ENCODE measurements at places on chromosomes 2 and 18.

DNA sequence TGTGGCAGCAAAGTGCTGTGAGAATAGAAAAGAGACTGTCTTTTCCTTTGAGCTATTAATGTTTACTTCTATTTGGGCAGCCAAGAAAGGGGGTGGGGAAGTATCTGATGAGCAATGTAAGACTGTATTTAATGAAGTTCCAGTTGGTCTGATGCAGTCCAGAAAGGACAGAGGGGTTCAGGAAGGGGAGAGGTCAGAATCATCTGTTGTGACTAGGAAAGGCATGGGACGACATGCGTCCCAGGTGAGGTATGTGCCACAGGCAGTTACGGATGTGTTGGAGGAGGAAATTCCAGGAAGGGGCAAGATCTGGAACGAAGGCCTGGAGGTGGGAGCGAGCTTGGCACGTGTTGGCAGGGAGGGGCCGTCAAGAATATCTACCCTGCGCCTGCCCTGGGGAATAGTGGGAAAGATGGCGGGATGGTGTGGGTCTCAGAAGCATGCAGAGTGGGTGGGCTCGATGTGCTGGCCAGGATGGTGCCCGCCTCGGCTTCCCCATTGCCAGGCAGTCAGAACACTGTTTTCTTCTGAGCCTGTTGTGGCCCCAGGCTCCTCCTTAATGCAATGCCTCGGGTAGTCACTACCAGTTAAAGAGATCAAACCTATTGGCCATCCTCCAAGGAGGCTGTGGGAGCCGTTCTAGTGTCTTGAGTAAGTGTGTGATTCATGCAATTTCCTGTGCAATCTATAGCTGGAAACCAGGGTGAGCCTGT lies 57.8 kb upstream of the TXNDC2 start:
- DNase-seq: peak; percentile 7

- DNase-seq: no peak
Observed at GRCh38 chr2:216044883-216045486, 31.6 kb upstream of the MREG start.

DNA sequence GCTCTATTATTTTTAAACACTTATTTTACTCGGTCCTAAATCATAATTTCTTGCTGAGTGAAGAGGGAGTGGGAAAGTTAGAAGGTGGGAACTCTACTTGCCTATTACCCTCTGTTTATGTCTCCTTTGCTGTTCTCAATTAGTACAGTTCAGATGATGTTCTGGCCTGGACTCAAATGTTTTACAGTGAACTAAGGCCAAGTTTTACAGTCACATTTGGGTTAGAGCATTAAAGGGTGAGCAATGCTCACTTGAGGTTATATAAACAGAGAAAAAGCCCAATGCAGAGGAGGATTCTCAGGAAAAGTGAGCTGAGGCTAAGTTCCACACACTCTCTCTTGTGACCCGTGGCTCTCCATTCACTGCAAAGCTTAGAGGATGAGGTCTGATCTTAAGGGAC lies 52.4 kb downstream of the ITSN2 start:
- DNase-seq: no peak

GRCh38 chr2:37391711-37392110 lies 47.3 kb downstream of the QPCT start:
- no peak for DNase-seq

DNA sequence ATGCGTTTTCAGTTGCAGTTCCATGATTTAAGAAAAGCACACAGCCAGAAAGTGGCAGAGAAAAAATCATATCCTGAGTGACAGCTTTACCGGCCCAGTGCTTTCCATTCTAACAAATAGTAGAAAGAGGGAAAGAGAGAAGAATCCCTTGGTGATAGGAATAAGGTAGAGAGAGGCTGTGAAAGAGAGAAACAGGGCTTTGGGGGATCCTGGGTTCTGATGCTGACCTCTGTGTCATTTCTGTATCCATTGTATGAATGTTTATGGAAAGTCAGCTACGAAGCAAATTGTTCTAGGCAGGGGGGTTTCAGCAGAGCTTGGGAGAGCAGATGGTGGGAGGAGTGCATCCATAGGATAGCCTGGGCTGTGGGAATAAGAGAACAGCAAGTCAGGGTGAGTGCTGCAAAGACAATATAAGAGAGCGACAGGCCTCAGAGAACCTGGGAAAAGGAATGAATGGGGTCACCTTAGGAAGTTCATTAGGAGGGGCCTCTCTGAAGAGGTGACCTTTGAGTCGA lies 203.4 kb upstream of the TNP1 start:
- no peak for DNase-seq

DNA sequence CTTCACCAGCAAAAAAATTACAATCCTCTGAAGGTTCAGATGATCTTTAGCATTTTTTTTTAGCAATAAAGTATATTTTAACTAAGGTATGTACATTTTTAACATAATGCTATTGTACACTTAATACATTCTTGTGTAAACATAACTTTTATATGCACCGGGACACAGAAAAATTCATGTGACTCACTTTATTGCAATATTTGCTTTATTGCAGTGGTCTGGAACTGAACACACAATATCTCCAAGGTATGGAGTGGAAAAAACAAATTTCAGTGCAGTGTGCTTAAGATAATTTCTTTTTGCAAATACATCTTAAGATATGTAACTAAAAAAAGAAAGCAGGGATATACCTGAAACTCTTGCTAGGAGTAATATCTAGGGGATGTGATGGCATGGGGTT lies 5.1 kb upstream of the TWSG1 start:
- no peak for DNase-seq

- DNase-seq: no peak
Observed at GRCh38 chr18:25019086-25019860, 332.7 kb downstream of the ZNF521 start.

DNA sequence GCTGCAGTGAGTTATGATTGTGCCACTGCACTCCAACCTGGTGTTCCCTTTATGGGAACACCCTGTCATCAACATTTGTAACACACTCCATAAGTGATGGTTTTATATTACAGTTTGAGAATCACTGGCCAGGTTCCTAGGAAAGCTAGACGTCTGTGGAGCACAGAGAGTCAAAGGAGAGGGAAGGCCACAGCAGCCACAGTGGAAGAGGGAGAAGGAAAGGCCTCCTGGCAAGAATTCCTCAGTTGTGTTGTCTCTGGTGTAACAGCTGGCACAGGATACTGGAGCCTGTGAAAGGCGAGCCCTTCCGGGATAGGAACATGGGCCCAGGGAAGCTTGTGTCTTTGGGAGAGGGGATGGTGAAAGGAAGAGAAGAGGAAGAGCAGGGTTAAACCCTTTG lies 360.5 kb upstream of the PIK3C3 start:
- no peak for DNase-seq

GRCh38 chr2:238381341-238382115 lies 45.2 kb upstream of the ASB1 start:
- DNase-seq: no peak

DNA sequence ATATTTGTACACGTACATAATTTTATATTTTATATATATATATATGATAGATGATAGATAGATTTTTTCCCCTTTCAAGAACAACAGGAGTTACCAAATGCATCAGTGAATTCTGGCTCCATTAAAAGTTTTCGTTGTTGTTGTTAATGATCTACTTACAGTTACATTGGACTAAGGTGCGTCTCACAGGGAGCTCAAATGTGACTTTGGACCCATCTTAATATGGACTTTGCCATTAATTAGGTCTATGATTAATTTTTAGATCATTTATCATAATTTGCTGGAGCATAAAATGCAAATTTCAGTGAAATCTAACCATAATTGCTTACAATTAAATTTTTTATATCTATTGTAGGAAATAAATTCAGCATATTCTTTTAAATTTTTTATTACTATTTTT lies 261.6 kb downstream of the NRXN1 start:
- no peak for DNase-seq

DNA sequence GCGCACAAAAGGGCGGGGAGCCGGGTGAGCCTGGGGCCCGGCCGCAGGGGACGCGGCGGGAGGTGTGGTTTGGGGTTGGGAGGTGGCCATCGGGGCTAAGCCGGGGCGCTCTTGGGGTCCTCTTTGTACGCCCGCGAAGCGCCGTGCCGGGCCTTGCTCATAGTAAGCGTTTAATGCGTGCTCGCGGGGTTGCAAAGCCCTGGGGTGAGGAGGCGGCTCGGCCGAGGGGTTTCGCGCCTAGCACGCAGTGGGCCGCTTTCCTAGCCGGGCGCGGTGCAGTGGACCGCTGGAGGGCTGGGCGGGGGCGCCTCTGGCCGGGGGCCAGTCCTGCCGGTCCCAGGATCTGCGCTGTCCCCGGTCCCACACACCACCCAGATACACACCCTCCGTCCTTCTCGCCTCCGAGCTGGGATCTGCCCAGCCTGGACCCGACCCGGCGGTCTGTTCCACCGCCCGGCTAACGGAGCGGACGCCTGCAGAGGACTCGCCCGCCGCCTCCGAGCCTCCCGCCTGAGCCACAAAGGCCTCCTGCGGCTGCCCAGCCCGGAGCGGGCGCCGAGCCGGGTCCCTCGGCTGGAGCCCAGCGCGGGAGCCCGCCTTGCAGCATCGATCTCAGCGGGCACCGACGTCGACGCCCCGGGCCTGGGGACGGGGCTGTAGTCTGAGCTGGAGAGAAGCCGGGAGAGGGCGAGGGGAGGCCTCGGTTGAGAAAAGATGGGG lies 564 bp downstream of the DPYSL5 start:
- no peak for DNase-seq

- DNase-seq: peak; percentile 28
Observed at GRCh38 chr2:61450144-61450543, 20.7 kb downstream of the USP34 start.

- DNase-seq: no peak
Observed at GRCh38 chr18:64100116-64100922, 48.6 kb downstream of the LINC00305 start.

GRCh38 chr2:112108178-112108832 lies 29.9 kb upstream of the FBLN7 start:
- no peak for DNase-seq

- no peak for DNase-seq
Observed at GRCh38 chr2:111701266-111701665, 182.7 kb downstream of the ANAPC1 start.

GRCh38 chr2:48528431-48528830 lies 1.5 kb upstream of the STON1 start:
- no peak for DNase-seq

GRCh38 chr2:9573013-9573720 lies 17.5 kb upstream of the ADAM17 start:
- DNase-seq: no peak

All from CD4-positive, alpha-beta T cell treated with Interleukin-12 subunit alpha and Interleukin-12 subunit beta, for 1 hour (primary cell).